ENCODE measurements at places on chromosomes 12 and 14. TPM values are rescaled to one million over a fixed set of nuclear protein-coding genes. Genes with fewer than 3 reads are reported as not detected.

DNA sequence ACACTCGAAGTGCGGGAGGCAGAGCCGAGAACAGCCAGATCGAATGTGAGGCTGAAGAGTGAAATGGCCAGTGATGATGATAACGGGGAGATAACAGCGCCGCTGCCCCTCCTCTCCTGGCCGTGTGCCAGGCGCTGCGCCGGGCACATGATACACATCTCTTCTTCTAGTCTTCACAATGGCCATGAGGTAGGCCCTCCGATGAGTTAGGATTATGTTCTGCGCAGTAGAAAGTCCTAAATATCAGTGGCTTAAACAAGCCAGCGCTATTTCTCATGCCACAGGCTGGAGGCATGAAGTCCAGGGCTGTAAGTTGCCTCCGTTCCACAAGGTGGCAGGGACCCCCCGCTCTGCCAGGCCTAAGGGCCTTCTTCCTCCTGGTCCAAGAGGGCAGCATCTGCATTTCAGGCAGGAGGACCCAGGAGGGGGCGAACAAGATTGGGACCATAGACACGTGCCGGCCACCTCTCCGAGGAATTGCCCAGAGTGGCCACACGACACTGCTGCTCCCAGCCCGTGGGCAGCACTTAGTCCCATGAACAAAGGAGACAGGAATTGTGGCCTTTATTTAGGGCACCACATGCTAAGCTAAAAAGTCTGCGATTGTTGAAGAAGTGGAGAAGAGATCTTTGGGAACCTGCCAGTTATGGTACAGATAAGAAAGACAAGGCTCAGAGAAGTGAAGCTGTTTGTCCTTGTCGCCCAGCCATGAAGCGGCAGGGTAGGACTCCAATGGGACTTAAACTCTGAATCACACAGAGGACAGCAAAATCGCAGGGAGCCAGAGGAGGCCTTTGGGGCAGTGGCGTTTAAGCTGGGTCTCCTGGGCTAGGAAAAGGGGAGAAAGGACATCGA is 10.9 kb upstream of the HVCN1 start:
- no peak for DNase-seq

DNA sequence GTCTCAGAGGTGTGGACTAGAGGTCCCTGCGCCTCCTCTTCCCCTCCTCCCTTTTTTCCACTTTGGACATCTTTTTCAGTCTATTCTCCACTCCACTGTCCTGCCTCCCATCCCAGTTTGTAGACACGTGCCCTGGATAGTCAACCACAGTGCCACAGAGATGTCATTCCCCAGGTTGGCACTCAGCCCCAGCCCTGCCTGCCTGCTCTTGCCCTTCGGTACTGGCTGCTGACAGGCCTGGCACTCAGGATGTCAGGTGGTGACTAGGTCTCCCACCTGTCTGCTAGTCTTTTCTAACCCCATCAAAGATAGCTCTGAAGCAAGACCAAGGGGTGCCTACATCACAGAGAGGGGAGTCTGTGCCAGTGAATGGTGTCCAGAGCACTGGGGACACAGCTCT is 15.8 kb downstream of the KRT71 start:
- DNase-seq: no peak

- no peak for DNase-seq
Measured at GRCh38 chr14:104933746-104934733, 9.4 kb downstream of the PLD4 start.

DNA sequence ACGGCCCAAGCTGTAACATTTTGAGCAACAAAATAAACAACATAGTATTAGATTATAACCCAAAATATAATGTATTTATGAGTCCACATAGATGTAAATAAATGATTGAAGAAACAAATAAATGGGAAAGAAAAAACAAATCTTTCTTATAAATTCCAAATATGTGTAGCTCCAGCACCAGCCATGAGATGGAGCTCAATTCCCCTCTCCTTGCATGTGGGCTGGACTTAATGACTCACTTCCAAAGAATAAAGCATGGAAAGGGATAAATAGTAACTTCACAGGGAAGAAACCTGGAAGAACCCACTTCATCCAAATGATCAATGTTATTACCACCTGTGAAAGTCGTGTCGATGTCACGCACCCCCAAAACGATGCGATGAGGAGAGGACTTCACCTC is 158.8 kb downstream of the RPAP3 start:
- DNase-seq: no peak

Gene SERPINA9
- total RNA-seq: not detected

GRCh38 chr12:75389061-75389460 is 1.8 kb upstream of the GLIPR1L2 start:
- DNase-seq: no peak

Gene ABCD2
- total RNA-seq: not detected

DNA sequence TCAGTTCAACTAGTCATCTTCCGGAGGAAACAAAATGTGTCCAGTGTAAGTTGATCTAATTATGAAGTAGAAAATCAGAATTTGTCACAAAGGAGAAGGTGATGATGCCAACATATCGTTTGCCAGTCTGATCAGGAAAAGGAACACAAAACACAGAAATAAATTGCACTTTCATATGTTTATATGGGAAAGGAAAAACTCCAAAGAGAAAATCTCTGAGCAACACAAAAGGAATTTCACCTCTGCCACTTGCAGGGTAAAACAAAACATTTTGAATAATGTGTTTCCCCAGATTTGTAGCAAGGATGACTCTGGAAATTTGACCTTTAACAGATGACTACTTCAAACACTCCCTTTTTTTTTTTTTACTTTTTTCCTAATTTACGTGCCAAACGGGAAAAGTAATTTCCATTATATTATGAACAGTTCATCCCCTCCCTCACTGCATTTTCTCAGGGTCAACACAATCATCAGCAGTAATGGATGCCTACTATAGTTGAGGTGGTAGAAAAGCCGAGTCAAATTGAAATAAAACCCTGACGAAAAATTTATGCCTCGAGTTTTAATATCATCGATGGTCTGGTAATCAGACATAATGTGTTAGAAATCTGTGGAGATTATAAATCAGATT is 25.6 kb downstream of the MGAT4C start:
- no peak for DNase-seq

DNA sequence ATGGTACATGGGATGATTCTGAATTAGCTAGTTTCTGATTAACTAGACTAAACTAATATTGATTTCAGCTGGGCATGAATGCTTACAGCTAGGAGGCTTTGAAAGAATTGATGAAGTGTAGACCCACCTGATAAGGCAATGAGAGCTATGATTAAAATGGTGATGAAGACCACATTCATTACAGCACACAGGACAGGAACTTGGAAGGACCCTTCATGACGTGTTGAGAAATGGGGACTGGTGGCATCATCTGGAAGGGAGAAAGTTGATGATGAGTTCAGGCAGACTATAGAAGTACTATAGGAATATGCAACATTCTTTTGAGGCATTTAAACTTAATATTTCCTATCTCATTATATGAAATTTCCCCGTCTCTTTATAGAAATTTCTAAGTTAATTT is 4.5 kb downstream of the CD69 start:
- no peak for DNase-seq

- DNase-seq: no peak
Measured at GRCh38 chr12:117592588-117593305, 231.3 kb upstream of the NOS1 start.

Gene TROAP
- 134 TPM for total RNA-seq

- no peak for DNase-seq
Measured at GRCh38 chr12:76967181-76967885, 88.5 kb upstream of the CSRP2 start.

Gene ACOT4
- total RNA-seq: 3.2 TPM

Gene PAPLN
- total RNA-seq: 3.0 TPM

Gene LMO3
- not detected for total RNA-seq

DNA sequence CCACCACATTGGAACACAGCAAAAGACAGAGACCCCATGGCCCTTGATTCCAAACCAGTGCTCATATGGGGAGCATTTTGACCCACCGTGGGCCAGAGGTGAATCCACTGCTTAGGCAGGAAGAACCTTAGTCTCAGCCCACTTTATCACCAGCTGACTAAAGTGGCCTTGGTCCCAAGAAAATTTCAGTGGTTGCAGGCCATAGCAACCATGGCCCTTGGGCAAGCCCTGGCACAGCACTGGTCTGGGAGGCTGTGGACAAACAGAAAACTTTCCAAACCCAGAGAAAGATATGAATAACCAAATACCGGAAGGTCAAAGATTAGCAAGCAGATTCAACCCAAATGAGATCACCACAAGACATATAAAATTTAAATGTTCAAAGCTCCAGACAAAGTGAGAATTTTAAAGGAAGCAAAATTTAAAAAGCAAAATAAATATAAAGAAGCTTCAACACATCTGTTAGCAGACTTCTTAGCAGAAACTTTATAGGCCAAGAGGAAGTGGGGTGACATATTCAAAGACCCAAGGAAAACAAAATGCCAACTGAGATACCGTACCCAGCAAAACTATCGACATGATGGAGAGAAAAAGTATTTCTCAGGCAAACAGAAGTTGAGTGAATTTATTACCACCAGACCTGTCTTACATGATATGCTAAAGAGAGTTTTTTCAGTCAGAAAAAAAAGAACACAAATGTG is 7.8 kb downstream of the KLRK1 start:
- no peak for DNase-seq

Gene GARIN6
- total RNA-seq: not detected

- no peak for DNase-seq
Measured at GRCh38 chr12:64752032-64752431, 7.2 kb downstream of the GNS start.

DNA sequence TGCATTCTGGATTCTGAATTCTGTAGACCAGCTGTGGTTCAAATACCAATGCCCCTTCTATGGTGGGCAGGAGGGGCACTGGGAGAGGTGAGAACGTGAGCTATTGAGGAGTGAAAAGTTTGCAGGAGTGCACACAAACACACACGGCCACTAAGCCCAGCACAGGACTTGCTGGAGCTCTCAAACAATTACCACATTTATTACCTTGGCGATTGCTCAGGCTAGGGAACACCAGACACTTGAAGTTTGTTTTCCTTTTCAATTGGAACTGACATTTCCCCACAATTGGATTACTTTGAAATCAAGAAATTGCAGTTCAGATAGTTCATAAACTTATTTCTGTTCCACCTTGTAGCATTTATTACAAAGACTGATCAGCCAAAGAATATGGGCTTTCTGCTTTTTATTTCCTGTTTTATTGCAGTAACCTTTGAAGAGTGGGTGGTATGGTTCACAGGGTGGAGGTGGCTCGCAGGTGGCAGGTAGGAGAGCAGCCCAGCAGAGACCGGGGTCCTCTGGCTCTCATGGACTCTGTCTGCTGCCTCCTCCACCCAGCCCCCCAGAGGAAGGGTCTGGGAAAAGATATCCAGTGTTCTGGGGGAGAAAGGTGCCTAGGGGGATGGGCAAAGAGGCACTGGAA is 429.8 kb upstream of the CCDC196 start:
- DNase-seq: no peak

GRCh38 chr12:49086116-49086515 is 8.5 kb downstream of the DHH start:
- no peak for DNase-seq
